ENCODE measurements at places on chromosomes 1 and 21.

DNA sequence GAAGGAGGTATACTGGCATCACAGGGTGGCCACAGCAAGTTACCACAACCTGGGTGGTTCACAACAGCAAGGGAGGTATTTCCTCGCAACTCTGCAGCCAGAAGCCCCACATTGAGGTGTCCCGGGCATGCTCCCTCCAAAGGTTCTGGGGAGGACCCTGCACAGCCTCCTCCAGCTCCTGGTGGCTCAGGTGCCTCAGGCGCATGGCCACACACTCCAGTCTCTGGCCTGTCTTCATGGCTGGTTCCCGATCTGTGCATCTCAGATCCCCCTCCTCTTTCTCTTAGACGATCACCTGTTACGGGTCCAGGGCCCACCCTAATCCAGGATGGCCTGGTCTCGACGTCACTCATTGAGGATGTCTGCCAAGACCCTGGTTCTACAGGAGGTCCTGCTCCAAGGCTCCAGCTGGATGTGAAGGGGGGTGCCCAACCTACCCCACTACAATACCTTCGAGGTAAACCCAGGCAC is 6.7 kb upstream of the ARF1 start:
- DNase-seq = no peak

DNA sequence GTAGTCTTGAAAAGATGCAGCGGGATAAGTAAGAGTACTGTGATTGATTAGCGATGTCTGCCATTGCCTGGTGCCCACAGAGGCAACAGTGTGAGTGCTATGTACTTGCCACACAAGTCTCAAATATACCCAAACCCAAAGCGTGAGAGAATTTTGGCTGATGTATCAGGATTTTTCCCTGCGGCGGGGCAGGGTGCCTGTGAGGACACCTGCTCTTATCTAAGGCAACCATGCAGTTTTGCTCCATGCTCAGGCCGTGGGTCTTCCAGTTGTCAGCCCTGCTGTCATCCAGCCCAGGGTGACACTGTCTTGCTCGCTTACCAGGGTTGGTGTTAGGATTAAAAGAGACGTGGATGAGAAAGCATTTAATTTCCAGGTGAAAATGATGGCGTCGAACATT is 202.7 kb downstream of the PTPRU start:
- no peak for DNase-seq

GRCh38 chr1:182965096-182965495 is 12.1 kb upstream of the SHCBP1L start:
- no peak for DNase-seq

- DNase-seq = no peak
Measured at GRCh38 chr1:1594602-1595260, 5.2 kb downstream of the FNDC10 start.

DNA sequence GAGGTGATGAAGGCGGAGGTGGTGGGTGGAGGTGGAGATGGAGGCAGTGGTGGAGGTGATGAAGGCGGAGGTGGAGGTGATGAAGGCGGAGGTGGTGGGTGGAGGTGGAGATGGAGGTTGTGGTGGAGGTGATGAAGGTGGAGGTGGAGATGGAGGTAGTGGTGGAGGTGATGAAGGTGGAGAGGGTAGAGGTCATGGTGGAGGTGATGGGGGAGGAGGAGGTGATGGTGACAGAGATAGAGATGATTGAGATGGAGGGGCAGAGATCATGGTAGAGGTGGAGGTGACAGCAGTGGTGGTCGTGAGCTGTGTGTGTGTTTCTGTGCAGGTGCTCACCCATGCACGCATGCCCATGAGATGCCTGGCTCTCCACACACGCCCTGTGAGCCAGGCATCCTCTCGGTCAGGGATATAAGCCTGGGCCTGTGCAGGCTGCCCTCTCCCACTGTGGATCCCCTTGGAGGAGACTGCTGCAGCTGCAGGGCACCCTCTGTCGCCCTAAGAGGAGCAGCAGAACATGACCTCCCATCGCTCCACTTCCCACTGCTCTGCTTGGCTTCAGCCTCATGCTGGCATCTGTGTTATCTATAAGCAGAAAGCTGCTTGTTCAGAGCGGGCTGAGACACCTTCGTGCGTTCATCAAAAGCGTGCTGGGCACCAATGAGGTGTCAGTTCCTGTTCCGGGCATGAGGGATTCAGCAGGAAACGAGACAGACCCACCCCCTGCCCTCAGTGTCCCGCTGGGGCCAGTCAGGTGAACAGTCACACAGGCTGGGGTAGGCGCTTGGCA is 20.5 kb upstream of the NPHP4 start:
- no peak for DNase-seq

DNA sequence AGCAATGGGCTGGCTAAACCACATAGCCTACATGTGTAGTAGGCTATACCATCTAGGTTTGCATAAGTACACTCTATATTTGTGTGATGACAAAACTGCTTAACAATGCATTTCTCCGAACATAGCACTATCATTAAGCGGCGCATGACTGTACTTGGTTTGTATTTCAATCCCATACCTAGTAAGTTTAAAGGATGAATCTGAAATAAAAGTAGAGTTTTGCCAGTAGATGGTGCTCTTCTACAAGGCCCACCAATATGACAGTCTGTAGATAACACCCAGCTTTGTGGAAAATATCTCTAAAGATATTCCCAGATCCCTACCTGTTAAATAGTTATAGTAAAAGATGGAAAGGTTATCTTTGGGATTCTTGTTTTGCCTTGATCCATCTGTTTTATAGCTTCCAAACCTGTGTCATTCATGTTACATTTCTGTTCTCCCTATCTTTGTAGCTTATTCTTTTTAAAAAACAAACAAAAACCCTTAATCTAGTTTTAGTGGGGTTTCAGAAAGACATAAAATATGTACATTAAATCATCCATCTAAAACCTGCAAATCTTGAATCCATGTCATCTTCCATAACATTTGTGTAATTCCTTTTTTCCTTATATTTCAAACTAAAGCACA is 33.9 kb upstream of the ASPM start:
- DNase-seq = peak; percentile 74

Data from NCI-H1105 treated with DMSO at 0.1 percent for 48 hours (cell line).